ENCODE measurements at places on chromosomes 13 and 19.

DNA sequence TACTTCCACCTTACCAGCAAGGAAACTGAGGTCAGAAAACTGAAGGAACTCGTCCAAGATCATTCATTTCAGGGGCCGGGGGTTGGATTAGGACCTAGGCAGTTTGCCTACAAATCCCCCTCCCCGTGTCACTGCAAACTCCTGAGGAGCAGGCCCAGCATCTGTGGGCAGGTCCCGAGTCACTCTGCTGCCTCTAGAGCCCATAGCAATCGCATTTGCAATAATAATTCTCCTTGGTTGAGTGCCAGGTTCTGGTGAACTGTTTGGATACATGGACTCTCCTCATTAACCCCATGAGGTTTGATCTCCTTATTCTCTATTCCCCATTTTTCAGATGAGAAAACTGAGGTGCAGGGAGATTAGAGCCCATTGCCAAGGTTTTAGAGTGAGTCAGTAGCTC is 903 bp downstream of the PIN1 start:
- DNase-seq, result no peak

- no peak for DNase-seq
Observed at GRCh38 chr13:30355839-30356238, 48.5 kb upstream of the KATNAL1 start.

- no peak for DNase-seq
Observed at GRCh38 chr19:34508540-34508939, 27.0 kb downstream of the WTIP start.

- no peak for DNase-seq
Observed at GRCh38 chr19:35553385-35554000, 8.1 kb downstream of the TMEM147 start.

- DNase-seq, result no peak
Observed at GRCh38 chr19:11495885-11496284, 9.8 kb downstream of the ZNF653 start.

GRCh38 chr13:72523049-72523448 is 204.4 kb downstream of the MZT1 start:
- no peak for DNase-seq

GRCh38 chr19:6887316-6887715 is at the start of gene ADGRE1:
Gene ADGRE1 (plus strand): TSS chr19:6887579. CDS start chr19:6887609, 30 bp downstream.
- peak; percentile 40 for DNase-seq

GRCh38 chr13:38628554-38628953 is 58.3 kb upstream of the FREM2 start:
- no peak for DNase-seq

- no peak for DNase-seq
Observed at GRCh38 chr13:113648216-113648610, 9.8 kb downstream of the ATP4B start.

DNA sequence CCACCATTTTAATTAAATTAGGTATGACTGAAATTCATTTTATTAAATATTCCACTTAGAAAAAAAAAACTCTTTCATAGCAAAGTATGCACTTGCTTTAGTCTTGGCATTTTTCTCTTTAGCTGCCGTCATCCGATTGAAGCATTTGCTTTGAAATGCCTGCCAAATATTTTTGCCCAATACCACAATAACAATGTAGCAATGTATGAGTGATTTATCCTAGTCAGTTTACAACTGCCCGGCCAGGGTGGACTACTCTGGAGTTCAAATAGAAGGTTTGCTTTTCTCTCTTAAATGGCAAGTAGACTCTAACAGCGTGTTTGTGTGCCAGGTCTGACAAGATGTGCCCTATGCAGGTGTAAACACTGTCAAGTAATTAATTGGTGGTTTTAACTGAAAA is 675.3 kb upstream of the SGCG start:
- no peak for DNase-seq

GRCh38 chr13:109331898-109332297 is 454.5 kb downstream of the IRS2 start:
- DNase-seq, result no peak

GRCh38 chr19:57537953-57538547 is 10.9 kb downstream of the ZNF549 start:
- no peak for DNase-seq

GRCh38 chr19:46014941-46015686 is 7.7 kb downstream of the PGLYRP1 start:
- DNase-seq, result peak; percentile 68

DNA sequence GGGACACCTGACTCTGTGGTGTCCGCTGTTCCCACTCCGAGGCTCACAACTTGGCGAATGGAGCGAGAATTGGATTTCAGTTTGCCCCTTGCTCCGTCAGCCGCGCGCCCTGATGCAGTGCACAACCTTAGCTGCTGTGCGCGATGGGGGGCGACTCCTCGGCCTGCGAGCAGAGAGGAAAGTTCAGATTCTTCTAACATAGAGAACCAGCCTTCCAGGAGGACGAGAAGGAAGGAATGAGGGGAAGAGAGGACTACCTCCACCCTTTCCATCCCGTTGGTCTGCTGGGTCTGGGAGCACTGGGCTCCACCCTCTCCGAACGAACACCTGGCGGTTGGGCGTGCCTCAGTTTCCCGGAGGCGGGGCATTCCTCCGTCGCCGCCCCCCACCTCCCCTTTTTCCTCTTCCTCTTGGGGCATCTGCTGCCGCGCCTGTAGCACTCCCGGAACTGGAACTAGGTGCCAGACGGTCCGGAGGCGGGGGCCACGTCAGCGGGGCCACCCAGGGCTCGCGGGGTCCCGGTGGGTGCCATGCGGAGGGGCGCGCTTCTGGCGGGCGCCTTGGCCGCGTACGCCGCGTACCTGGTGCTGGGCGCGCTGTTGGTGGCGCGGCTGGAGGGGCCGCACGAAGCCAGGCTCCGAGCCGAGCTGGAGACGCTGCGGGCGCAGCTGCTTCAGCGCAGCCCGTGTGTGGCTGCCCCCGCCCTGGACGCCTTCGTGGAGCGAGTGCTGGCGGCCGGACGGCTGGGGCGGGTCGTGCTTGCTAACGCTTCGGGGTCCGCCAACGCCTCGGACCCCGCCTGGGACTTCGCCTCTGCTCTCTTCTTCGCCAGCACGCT is at the start of gene KCNK6:
TSS of gene KCNK6 (plus strand) at position 425 of the 838 bp plus-strand sequence. CDS start at position 531, 106 bp downstream.
- peak; percentile 51 for DNase-seq

GRCh38 chr19:19471682-19472081 is 43.7 kb downstream of the TSSK6 start:
- no peak for DNase-seq

DNA sequence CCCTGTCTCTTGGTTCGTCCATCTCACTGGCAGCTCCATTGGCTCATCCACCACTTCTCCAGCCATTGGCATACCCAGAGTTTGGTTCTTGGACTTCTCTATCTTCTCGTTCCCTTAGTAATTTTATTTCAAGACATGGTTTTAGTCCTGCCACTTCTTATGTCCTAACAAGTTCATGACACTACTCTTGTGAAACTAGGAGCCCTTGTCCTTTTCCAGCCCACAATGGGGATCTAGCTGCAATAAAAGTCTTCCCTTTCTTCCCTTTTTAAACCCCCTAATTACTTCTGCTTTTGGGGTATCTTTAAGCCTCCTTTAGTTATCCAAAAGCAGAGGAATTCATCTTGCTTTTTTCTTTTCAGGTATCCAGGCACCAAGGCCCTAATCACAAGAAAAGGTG is 2.9 kb upstream of the RCBTB2 start:
- DNase-seq, result peak; percentile 15

DNA sequence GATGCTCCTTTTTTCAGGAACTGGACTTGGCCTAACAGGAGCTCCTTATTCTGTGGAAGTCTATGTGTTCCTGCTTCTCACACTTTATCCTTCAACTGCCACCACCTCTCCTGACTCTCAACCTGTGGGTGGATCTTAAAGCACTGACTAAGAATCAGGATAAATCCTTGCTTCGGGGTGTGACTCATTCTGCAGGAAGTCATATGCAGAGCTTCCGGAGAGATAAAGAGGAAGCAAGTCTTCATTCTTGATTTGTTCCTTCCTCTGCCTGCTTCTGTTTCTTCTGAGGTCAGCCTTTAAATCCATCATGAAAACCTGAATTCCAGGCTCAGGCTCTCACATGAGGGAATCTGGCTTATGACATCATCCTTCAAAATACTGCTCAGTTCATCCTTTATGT is 137.1 kb upstream of the ATXN8OS start:
- no peak for DNase-seq

DNA sequence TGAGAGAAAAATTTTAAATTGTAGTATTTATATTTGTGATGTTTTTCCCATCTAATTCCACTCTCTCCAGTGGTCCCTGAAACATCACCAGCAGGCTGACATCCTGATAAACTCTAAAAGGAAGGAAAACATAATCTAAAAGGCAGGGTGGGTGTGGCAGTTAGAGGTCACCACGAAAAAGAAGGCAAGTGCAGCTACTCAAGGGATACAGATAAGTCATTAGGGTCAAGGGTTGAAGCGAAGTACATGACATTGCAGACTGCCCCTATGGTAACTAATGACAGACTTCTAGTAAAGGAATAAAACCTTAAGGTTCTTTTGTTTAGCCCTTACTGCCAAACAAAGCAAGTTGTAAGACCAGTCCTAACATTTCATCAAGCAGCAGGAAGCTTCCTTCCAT is 6.0 kb upstream of the NEK3 start:
- no peak for DNase-seq

GRCh38 chr13:40109351-40109844 is 453.9 kb downstream of the COG6 start:
- DNase-seq, result no peak

DNA sequence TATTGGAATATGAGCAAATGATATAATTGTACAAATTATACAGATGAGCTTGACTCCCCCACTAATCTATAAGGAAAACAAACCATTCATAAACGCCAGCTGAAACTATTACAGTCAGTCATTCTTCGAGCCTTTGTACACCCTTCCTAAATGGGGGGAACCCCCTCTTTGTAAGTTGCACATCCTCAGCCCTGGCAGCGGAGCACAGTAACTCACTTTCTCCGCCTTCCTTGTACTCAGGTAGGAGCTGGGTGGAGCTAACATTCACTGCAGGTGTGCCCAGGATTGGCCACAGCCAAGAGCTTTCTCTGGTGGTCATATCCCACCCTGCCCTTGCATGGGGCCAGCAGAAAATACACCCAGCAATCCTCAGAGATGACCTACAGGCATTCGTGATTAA is 28.6 kb downstream of the PIN1 start:
- no peak for DNase-seq

GRCh38 chr19:15776991-15777970 is 10.2 kb upstream of the OR10H5 start:
- no peak for DNase-seq
